NCI-H1417 treated with DMSO at 0.1 percent for 48 hours (cell line): ENCODE measurements at places on chromosomes 4 and X.

- DNase-seq, result no peak
Observed at GRCh38 chr4:65825116-65825753, 154.9 kb upstream of the EPHA5 start.

- DNase-seq, result no peak
Observed at GRCh38 chr4:2093265-2093664, 34.1 kb downstream of the NAT8L start.

- no peak for DNase-seq
Observed at GRCh38 chrX:117138070-117138469, 675.3 kb upstream of the CT83 start.

DNA sequence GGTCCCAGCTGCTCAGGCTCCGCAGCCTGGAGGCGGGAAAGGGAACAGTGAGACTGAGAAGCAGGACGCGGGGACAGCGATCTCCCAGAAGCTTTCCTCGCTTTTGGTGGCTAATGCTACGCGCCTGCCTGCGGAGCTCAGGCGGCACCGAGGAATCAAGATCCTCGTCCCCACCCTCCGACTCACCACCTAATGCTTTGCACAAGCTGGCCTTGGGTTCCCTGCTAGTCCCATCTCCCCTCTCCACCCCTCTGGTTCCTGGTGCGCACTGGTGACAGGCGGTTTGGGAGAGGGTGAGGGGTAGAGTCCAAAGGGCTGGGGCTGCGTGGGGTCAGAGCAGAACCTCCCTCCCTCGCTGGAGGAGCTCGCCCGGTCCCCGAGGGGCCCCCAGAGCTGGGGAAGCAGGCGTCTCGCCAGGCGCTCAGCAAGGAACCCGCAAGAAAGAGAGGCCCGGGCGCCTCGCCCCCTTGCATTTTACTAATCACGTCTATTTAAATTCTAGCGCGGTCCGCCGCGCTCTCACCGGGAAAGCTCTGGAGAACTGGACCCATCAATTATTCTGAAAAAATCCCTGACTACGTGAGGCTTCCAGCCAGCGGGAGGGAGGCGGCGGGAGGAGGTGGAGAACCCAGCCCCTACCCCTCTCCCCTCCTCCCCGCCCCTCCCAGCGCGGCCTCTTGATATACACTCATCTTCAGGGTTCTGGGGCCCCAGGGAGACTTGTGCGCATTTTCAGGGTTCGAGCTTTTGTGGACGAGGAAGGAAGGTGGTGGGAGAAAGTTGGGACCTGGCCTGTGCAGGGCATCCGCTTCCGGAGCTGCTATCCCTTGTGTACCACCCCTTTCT, 9.1 kb downstream of the POU4F2 start:
- DNase-seq, result no peak

DNA sequence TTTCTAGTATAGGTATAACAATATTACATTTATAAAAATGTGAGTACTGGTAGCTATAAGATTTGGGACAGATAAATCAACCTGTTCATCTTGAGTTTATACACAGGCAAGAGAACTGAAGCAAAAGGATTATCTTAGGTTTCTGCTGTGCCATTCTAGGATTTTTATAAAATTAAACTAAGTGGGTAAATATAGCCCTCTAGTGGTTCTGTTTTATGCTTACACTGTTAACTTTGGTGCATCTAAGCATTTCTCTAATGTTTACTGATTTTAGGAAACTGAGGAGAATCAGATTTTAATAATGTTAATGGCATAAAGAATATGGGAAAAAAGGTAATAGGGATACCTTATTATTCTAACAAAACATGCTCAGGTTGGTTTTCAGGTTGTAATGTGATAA, 1.1 kb upstream of the RRH start:
- DNase-seq, result peak; percentile 3

DNA sequence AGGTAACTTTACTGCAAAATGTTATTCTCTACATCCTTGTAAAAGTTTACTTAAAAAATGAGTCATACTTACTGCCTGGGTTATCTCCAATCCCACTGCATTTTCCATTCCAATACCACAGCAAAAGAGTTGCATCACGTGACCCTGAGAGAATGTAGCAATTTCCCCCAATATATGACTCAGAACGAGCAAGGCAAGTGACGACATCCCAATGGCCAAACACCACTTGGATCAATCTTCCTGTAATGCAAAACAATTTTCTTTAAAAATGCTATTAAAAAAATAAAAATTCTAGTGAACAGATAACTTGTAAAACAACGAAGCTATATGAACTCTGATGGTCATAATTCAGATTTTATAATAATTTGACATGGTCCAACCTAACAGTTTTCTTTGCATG, 224.3 kb downstream of the DCLK2 start:
- DNase-seq, result no peak

- no peak for DNase-seq
Observed at GRCh38 chr4:78612398-78613178, 61.0 kb downstream of the ANXA3 start.

DNA sequence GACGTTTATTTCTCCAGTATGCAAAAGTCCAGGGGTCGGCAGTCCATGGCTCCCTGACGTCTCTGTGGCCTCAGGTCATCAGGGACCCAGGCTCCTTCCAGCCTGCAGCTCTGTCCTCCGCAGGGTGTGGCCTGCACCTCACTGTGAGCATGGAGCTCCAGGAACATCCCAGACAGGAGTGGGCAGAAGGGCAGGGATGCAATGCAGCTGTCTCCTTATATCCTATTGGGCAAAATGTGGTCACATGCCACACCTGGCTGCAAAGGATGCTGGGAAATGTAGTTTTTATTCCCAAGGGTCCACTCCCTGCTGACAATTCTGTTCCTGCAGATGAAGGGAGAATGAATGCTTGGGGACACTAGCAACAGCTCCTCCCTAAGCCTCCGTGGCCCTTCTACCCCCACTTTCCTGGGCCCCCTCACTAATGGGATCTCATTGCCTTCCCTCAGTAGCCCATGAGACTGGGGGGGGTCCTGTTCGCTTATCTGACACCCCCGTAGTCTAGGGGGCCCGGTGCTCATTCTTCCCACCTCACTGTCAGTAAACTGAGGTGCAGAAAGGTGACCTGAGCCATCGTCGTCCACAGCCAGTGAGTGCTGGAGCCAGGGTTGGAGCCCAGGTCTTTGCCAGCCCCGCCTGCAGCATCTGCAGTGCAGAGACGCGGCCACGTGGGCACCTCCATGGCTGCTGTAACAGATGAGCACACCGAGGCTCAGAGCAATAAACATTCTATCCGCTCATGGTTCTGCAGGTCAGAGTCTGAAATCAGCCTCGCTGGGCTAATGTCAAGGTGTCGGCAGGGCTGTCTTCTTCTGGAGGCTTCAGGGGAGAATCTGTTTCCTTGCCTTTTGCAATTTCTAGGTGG, 5.9 kb upstream of the GRPEL1 start:
- DNase-seq, result no peak

GRCh38 chr4:10534820-10535219, 77.6 kb upstream of the ZNF518B start:
- no peak for DNase-seq

DNA sequence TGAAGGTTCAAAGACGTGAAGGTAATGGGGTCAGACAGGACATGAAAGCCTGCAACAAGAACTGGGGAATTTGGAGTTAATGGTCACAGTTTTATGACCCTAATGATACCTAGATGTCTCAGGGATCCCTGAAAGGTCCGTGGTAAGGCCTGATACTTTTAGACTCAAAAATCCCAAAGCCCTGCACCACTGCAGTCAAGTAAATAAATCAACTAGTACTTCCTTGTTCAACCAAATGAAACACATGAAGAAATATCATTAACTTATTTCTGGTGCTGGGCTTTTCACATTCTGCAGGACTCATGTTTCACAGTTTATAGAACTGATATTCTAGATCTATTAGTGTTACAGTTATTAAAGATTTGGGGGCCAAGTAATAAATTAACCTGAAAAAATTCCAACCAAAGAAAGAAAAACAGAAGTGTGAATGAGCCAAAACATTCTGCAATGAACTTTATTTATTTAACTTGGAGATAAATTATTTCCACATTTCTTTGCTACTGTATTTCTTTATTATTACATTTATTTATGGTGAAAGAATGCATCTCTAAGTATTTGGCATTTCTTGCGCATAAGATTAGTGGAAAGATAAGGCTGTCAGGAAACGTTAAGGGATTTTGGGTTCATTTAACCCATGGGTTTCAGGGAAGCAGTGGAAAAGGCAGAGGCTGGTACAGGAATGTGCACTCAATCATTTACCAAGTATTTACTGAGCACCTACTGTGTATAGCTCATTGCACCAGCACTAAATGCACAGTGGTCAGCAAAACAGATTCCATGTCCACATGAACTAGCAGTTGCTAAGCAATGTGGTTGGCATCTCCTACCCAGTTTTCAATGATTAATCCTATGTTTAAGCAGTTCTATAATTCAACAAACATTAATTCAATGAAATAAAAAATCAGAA, 8.7 kb downstream of the WDFY3 start:
- DNase-seq, result no peak

DNA sequence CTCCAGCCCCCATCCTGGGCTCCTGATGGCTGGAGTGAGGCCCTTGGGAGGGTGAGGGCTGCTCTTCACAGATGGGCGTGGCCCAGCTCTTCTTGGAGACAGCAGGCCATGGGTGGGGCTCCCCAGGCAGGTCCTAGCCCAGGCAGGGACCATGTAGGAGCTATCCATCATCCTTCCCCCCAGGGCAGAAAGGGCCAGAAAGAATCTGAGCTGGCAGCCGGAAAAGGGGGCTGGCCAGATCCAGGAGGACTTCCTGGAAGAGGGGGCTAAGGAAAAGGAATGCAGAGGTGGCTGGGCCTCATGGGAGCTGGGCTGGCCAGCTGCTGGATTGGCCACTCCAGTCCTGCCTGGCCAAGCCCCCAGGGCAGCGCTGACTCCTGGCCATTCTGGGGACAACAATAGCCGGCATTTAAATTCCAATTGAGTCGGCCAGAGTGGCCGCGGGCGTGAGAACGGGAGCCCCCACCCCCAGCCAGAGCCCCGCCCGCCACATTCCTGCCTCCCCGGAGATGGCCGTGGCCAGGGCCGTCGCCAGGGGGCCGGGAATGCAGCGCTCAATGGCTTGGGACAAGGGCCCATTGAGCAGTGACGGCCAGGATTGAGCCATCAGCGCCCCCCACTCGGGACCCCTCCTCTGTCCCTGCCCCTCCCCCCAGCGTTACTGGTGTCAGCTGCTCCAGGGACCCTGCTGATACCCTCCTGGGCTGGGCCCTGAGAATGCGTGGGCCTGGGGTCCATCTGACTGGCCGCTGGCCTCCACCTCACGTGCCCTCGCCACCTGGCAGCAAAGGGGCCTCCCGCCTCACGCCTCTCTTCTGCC, 15.1 kb upstream of the FGFR3 start:
- DNase-seq, result no peak

DNA sequence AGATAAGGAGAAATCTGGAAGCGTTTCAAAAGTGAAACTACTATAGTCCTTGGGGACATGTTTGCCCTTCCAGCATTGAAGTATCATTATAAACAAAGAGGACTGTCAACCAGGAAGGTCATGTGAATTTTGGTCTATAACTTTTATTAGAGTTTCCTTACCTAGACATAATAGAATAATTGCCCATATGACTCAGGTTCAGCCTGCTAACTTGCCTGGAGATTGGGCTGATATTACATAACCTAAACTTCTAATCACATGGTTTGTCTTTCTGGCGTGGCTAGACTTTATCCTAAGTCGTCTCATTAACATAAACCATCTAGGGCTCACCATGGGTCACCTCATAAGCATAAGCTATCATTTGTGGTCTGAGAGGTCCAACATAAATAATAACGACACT, 775.9 kb downstream of the CENPC start:
- DNase-seq, result no peak

- DNase-seq, result no peak
Observed at GRCh38 chr4:1241466-1241935, 7.4 kb downstream of the CTBP1 start.

GRCh38 chr4:7687006-7687405, 252.3 kb upstream of the PSAPL1 start:
- no peak for DNase-seq

DNA sequence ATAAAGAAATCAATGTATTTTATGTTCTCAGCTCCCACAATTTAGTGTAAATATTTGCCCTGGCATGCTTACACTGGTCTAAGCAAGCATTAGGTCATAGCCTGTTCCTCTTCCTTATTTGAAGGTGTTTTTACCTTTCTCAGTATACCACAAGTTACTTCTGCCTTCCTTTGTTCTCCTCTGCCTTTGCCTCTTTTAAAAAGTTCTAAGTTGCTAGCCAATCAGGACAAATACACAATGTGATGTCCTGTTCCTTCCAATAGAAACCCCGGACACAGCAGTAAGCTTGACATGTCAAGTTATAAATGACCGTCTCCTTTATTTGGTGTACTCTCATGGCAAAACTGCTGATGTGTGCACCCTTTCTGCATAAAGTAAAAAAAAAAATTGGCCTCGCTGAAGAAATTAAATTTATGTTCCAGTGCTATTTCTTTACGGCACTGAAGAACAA, 49.4 kb downstream of the UGT2B10 start:
- DNase-seq, result no peak

DNA sequence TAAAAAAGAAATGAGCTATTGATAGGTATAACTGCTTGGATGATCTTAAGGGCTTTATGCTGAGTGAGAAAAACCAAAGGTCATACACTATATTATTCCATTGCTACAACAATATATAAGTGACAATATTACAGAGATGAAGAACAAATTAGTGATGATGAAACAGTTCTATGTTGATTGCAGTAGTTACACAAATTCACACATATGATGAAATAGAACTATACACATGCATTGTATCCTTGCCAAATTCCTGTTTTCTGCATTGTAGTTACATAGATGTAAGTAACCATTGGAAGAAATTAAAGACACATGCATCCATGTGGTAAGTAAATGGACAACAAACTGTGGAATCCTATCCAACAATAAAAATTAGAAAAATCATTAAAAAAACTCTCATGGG, 76.5 kb downstream of the CENPC start:
- DNase-seq, result no peak

- DNase-seq, result no peak
Observed at GRCh38 chr4:729336-730315, 24.0 kb downstream of the PCGF3 start.
